Vagina (tissue), 2 donors: ENCODE measurements at places on chromosomes 2 and 18.

GRCh38 chr18:8912348-8913326 is 189.9 kb upstream of the NDUFV2 start:
- DNase-seq = no peak

DNA sequence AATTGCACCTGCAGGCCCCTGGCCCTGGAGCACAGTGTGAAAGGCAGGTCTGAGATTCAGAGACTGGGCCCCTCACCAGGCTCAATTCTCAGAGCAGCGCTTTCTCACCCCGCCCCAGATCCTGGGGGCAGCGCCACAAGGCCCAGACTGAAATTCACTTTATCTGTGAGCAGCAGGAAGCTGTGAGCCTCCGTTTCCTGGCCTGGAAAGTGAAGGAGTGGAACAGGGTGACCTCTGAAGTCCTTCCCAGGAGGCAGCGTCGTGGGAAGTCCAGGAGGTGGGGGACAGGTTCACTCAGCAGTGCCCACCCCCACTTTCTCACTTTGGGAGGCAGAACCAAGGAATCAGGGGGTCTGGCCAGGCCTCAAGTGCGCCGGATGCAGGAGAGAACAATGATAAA is 235.4 kb downstream of the NDUFA10 start:
- no peak for DNase-seq

DNA sequence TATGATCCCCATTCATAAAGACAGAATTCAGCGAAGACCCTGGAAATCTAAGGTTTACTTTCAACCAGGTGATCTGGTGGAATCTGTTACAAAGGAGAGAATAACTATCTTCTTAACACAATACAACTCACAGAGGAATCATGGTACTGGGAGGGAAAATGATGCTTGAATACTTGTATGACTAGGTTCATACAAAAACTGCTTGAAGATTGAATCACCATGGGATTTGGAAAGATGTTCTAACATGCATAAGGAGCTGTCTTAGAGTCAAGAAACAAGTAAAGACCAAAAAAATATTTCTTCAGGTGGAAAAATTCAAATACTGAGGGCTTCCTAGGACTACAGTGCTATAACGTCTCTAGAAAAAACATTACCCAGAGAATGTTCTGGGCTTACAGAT is 32.2 kb downstream of the COL5A2 start:
- no peak for DNase-seq

DNA sequence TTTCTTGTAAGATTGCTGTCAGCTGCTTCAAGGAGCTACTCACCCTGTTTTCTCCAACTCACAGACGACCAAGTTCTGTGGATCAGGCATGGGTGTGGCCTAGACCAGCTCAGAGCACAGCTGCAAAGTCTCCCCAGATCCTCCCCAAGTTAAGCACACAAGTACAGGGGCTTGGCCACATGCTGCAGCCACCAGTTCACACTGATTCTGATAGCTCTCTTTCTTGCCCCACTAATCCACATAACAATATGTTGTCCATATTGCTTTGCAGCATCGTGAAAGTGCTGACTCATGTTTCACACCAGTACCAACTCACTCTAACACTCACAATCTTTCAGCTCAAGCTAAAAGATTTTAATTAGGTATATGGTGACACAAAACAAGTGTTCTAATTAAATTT is 437.0 kb downstream of the PARD3B start:
- no peak for DNase-seq

- DNase-seq = no peak
Observed at GRCh38 chr2:233492751-233493150, 73.8 kb downstream of the USP40 start.

DNA sequence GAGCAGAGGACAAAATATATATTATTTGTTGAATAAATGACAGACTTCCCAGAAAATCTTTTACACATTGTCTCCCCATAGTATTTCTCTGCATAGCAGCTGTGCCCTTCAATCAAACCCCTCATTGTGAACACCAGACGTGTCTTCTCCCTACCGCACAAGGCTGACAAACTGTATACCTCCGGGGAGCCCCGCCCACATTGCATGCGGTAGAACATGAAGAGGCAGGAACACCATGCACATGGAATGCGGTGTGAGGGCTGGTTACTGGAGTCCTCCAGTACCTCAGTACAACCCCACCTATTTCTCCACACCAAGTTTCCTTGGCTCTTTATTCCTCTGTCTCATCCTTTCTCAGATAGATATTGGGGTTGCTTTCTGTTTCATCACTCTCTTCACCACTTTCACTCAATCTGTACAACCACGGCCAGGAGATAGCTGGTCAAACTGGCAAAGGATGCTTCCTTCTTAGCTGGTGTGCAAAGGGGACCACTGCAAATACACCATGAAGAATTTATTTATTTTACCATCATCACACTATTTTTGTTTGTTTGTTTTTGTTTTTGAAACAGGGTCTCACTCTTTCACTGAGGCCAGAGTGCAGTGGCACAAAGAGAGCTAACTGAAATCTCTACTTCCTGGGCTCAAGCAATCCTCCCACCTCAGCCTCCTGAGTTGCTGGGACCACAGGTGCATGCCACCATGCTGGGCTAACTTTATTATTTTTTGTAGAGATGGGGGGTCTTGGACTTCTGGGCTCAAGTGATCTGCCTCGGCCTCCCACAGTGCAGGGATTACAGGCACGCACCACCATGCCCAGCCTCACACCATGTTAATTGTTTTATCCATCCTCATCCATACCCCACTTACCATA is 2.3 kb upstream of the NBAS start:
- no peak for DNase-seq

- no peak for DNase-seq
Observed at GRCh38 chr2:10647886-10648605, 41.7 kb downstream of the NOL10 start.

- no peak for DNase-seq
Observed at GRCh38 chr2:217387776-217388387, 528.0 kb upstream of the TNP1 start.

- no peak for DNase-seq
Observed at GRCh38 chr2:186031229-186031628, 292.6 kb downstream of the FSIP2 start.

GRCh38 chr2:167147271-167147941 is 259.1 kb downstream of the XIRP2 start:
- DNase-seq = no peak

DNA sequence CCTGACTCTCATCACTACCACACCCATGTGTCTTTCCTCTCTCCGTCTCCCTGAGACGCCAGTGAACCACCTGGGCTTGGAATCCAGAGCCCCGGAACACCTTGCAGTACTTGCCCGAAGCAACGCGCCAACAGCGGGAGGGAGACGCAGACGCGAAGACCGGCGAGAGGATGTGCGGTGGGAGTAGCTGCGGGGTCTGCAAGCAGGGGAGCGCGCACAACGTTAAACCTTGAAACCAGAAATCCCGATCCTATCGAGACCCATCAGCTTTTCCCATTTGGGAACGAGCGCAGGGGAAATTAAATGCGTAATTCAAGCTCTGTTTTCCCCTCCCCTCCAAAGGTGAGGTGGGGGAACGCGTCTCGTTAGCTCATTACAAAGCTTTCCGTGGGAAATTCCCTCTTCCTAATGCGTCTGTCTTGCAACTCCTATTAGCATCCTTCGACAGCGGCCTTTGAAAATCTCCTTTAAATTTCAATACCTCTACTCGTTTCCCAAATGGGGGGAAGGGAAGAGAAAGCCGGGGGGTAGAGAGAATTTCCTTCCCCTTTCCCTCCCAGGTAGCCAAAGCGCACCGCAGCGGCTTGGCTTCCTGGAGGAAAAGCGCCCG is 421 bp upstream of the CNTNAP5 start:
- no peak for DNase-seq

- no peak for DNase-seq
Observed at GRCh38 chr2:29189052-29189451, 73.8 kb downstream of the CLIP4 start.

- no peak for DNase-seq
Observed at GRCh38 chr18:75464356-75464755, 36.9 kb upstream of the SMIM21 start.

GRCh38 chr2:54589340-54590215 is 133.5 kb downstream of the SPTBN1 start:
- no peak for DNase-seq

DNA sequence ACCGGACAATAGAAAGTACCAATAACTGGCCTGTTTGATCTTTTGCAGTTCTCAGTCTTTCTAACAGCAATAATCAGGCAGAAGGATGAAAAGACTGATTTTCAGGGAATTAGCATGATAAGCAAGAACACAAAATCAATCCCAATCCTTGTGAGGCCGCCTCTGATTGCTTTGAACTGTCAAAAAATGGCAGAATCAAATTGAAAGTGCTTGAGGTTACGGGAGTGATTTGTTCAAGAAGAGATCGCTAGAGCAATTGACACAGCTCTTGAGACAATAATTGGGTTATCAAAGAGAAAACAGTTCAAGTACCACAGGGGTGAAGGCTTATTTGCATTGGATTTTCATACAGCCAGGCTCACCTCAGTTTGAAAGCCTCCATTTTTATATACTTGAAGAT is 663.4 kb downstream of the ARHGAP15 start:
- DNase-seq = no peak

GRCh38 chr2:31581124-31581795 is 522 bp upstream of the SRD5A2 start:
- no peak for DNase-seq

GRCh38 chr2:236176417-236176816 is 8.2 kb upstream of the GBX2 start:
- no peak for DNase-seq

GRCh38 chr18:36912887-36913286 is 84.0 kb downstream of the KIAA1328 start:
- DNase-seq = no peak

GRCh38 chr2:70123051-70123828 is 36.0 kb downstream of the PCBP1 start:
- DNase-seq = no peak

DNA sequence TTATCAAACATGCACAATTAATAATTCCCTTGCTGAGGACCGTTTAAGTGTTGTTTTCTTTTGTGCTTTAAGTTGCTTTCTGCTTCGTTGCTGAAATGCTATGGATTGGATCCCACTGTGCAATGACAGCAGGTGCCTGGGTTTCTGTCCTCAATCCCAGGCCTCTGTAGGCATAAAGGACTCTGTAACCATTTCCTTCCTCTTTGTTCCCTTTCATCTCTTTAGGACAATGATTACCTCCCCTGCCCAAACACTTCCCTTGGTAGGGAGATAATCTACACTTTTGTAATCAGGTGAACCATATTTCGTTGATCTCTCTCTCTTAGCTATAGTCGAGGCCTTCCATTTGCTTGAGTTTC is 58.6 kb upstream of the LYPD6B start:
- DNase-seq = no peak

GRCh38 chr18:50356036-50356945 is 18.6 kb upstream of the SKA1 start:
- DNase-seq = no peak

DNA sequence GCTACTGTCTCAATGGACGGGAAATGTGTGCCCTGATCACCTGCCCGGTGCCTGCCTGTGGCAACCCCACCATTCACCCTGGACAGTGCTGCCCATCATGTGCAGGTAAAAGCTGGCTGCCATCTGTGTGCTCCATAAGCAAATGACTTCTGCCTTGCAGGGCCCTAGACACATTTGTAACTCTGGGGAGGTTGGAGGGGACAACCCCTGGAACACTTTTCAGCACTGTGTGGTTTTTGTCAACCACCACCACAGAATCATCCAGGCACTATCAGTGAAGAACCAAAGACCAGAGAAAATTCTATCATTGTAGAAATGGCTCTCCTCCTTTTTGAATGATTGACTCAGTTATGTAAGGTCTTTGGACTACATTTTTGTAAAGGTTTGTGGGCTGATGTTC is 84.3 kb downstream of the FEZ2 start:
- no peak for DNase-seq

DNA sequence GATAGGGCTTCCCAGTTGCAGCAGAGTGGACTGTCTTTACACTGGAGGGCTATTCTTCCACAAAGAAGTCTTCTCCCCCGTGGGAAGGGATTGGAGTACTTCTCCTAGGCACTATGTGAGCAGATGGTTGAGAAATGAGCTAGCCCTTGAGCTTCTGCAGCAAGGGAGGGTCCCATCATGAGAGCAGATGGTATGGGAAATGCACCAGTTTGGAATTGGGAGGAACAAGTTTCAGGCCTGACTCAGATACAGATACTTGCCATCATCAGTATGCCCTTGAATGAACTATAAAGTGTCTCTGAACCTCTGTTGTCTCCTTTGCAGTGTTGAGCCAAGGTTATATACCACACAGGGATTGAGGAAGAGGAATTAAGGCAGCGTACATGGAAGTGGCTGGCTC is 757.4 kb downstream of the RNF144A start:
- DNase-seq = no peak

DNA sequence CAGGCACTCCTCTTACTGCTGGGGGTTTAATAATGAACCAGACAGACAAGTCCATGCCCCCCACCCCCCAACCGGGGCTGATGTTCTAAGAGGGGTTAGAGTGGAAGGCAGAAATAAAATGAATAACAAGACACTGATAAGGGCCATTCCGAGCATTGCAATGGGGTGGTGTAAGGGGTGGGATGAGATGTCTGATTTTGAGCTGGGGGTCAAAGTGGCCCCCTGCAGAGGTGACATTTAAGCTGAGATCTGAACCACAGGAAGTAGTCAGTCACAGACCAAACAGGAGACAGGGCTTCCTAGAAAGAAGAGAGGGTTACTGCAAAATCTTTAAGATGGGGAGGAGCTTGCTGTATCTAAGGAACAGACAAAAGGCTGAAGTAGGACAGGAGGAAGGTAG is 180.6 kb upstream of the SH3BP4 start:
- no peak for DNase-seq

GRCh38 chr18:57674891-57675290 is 53.3 kb upstream of the NARS1 start:
- DNase-seq = no peak

DNA sequence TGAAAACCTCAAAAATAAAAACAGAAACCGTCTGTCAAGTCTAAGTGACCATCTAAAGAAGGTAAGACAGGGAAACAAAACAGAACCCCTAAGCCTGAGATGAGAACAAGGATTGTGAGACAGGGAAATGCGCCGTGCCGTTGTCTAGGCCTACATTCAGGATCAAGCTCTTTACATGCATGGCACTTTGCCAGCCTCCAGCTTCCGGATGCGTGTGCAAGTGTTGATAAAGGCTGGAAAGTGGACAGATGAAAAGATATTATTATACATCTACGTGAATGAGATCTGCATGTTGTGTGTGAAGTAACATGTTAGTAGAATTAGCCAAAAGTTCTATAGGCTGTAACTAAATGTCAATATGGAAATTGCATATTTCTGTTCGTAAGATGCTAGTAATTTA is 28.6 kb upstream of the TMEM87B start:
- no peak for DNase-seq

DNA sequence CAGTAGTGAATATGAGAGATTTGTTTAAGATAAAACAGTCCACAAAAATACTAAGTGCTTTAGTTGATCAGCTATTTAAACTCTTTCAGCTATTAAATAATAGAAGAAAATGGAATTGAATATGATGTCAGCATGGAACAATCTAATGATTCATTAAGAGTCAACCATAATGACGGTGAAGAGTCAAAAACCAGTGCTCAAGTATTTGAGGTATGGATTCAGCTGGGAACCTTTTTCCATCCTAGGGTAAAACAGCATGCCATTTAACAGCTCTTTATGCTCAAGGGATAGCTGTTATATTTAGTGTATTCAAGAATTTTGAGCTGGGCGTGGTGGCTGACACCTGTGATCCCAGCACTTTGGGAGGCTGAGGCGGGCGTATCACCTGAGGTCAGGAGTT is 29.7 kb downstream of the CARF start:
- no peak for DNase-seq

- no peak for DNase-seq
Observed at GRCh38 chr2:184830531-184830930, 232.2 kb downstream of the ZNF804A start.
